KG1 (cell line): ENCODE measurements at places on chromosomes 12 and 14.

GRCh38 chr12:68495336-68496070 is 115.2 kb upstream of the RAP1B start:
- no peak for DNase-seq

- DNase-seq = no peak
Measured at GRCh38 chr14:99424306-99424877, 56.3 kb downstream of the SETD3 start.

GRCh38 chr14:74179856-74180255 is 59.4 kb upstream of the VSX2 start:
- DNase-seq = no peak

DNA sequence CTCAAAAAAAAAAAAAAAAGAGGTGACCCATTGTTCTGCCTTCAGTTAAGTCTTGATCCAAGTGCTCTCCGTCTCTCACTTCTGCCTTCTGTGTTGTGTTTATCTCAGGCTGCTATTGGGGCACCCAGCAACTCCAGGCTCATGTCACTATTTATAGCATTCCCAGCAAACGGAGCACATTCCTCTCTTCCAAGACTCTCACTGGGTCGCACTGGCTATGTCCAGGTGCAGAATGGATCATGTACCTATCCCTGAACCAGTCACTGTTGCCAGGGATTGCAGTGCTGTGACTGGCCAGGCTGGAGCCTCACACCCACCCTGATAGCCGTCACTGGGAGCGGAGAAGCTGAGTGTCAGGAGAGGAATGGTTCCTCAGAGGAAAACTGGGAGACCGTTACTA is 31.2 kb downstream of the RHOF start:
- DNase-seq = no peak

DNA sequence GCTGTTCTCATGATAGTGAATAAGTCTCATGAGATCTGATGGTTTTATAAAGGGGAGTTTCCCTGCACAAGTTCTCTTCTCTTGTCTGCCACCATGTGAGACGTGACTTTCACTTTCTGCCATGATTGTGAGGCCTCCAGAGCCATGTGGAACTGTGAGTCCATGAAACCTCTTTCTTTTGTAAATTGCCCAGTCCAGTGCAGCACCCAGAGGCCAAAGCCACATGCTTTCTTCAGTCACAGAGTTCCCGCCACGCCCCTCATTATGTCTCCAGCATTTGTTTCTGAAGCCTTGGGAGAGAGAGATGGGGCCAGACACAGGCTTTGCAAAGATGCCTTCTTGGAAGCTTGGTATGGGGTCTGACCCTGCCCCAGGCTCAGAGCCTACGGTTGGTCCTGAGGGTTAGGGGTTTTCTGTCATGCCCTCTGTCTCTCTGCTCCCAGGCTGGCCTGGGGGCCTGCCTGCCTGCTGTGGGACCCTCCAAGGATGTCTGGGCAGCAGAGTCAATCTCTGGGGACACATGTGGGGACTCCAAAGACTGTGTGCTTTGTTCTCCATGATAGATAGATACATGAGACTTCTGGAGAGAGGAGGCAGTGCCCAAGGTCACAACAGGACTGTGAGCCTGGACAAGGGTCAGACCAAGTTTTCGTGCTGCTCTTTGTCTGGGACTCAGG is 114.1 kb upstream of the PRMT8 start:
- DNase-seq = no peak

DNA sequence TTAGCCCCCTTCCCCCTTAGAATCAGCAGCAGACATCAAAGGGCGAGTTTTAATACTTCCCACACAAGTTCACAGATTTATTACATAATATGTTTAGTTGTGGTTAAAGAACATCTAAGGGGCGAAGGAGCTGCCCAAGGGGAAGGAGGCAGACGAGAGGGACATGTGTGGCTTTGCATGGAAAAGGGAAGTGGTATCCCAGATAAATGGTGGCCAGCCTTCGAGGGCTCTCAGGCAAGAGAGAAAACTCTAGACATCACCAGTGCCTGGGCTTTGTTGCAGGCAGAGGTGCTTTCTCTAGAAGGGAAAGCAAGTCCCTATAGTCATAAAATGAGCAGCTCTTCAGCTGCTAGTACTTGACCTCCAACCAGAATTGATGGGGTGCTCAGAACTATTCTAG is 121.2 kb downstream of the CACNA1C start:
- DNase-seq = no peak

- DNase-seq = no peak
Measured at GRCh38 chr12:50224026-50224692, 57.0 kb upstream of the CERS5 start.

DNA sequence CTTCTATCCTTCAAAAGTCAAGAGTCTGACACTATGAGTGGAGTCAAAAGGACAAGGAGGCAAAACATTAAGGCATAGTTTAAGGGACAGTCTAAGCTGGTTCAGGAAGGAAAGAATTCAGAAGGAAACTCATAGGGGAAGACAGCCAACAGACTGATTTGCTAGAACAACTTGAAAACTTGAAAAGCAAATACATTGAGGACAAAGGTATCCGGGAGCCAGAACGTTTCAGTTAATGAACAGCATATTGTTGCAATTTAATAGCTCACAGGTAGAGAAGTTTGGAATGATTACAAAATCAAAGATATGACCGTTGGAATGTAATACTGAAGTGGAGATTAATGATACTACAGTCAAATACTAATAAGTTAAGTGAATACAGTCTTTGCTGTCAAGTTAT is 312.8 kb upstream of the RPL10L start:
- DNase-seq = no peak

- no peak for DNase-seq
Measured at GRCh38 chr14:95533391-95533821, 1.4 kb upstream of the GLRX5 start.

DNA sequence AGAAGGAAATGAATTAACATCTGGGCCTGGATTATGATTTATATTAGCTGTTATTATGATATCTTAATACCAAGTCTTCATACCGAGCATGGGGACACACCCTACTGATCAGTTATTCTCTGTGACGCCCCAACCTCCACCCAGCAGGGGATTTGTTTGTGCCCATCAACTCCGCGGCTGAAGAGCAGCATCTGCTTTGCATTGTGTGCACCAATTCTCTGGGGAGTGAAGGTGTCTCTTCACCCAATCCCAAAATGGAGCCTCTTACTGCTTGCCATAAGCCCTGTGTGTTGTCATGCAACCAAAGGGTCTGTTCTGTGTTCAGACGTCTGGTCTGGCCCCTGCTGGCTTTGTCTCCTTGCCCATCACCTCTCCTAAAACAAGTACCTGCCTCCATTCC is 25.4 kb downstream of the DHRS2 start:
- DNase-seq = no peak

- DNase-seq = no peak
Measured at GRCh38 chr14:95102680-95103044, 54.7 kb downstream of the DICER1 start.

DNA sequence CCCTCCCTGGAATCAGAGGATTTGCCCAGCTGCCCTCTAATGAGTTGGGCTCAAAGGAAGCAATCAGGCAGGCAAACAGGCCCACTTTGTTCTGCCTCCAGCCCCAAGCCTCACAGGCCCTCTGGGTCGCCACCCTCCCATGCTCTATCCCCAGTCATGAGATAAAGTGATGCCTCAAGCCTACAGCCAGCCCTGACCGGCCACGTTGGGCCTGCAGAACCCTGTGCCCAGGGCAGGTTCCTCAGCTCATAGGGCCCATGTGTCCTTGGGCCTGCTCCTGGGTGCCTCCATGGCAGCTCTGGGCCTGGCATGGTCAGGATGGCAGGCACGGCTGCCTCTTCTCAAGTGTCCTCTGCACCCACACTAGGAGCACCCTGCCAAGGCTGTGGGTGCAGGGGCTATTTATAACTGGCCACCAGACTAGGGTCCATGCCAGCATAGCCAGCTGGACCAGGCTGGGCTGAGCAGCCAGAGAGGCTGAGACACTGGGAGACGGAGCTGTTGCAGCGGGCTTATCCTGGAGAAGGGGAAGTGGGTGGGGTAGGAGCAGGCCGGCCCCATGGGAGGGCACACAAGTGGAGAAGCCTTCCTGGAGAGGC is 20.2 kb downstream of the HDAC7 start:
- DNase-seq = no peak

DNA sequence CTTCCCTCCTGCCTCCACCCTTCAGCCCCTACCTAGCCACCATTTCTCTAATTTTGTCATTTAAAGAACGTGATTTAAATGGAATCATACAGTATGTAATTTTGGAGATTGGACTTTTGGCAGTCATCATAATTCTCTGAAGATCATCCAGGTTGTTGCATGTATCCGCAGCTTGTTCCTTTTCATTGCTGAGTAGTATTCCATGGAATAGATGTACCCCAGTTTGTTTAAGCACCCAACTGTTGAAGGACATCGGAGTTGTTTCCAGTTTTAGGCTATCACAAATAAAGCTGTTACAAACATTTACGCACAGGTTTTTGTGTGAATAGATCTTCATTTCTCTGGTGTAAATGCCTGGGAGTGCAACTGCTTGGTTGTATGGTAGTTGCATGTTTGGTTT is 61.1 kb upstream of the PWP1 start:
- no peak for DNase-seq

GRCh38 chr12:52151837-52152783 is 39.7 kb downstream of the KRT80 start:
- DNase-seq = no peak

GRCh38 chr12:116694653-116695463 is 43.0 kb downstream of the SPRING1 start:
- DNase-seq = no peak

- no peak for DNase-seq
Measured at GRCh38 chr12:57168058-57168457, 20.6 kb upstream of the LRP1-AS start.

GRCh38 chr12:20194171-20194570 is 174.2 kb upstream of the PDE3A start:
- DNase-seq = no peak

GRCh38 chr14:86088156-86088555 is 558.2 kb downstream of the FLRT2 start:
- no peak for DNase-seq

GRCh38 chr14:73842201-73842600 is 9.4 kb upstream of the PTGR2 start:
- DNase-seq = no peak

GRCh38 chr12:56537546-56537945 is 15.9 kb downstream of the RBMS2 start:
- DNase-seq = no peak

DNA sequence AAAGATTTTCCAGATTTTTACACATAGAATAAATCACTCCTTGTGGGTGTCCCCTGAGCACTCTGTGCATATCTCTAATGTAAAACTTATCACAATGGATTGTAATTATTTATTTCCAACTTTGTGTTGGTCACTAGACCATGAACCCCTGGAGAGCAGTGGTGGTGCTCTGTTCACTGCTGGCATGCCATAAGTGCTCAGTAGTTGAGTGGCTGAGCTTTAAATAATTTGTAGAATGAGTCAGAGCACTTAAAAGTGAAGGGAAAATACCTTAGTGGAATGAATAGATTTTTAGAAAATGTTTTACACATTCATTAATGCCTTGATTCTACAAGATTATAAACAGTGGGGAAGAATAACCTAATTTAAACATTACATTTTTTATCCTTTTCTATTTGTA is 6.3 kb downstream of the MGAT4C start:
- DNase-seq = no peak
